HS-27A (cell line): ENCODE measurements at places on chromosomes 1 and 21.

DNA sequence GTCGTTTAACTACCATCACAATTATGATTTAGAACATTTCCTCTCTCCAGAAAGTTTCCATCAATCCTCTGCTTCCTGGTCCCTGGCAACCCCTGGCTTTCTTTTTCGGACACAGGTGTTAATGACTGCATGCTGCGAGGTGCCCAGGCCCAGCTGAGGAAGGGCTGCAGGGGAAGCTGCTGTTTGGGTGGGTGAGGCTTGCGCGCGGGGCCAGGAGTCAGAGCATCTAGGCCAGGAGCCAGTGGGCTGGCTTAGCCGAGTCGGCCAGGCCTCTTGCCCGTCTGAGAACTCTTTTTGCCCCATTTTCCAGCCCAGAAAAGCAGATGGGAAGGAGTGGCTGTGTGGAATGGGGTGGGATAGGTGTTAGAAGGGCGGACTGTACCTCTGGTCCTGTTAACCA, 51.5 kb downstream of the NAV1 start:
- DNase-seq, result no peak

DNA sequence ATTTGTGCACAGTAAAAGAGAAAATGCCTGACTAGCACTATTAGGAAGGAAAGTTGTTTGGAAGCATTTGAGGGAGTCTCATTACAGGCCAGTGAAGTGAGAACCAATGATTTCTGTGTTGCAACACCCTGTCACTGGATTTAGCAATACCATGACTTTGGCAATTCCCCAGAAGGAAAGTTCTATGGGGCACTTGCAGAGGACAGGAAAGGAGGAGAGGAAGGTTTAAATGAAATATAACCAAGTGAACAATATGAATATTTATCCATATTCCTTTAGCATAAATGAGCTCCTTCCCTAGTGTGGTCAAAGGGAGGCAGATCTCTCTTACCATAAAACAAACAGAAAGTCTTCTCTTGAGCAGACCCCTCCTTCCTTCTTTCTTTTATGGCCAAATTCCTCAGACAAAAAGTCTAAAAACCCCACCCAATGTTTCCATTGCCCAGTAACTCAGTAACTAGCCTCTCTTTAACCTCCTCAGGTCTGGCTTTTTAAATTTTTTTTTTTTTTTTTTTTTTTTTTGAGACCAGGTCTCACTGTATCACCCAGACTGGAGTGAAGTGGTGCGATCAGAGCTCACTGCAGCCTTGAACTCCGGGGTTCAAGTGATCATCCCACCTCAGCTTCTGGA, 5.5 kb downstream of the TLR5 start:
- no peak for DNase-seq

DNA sequence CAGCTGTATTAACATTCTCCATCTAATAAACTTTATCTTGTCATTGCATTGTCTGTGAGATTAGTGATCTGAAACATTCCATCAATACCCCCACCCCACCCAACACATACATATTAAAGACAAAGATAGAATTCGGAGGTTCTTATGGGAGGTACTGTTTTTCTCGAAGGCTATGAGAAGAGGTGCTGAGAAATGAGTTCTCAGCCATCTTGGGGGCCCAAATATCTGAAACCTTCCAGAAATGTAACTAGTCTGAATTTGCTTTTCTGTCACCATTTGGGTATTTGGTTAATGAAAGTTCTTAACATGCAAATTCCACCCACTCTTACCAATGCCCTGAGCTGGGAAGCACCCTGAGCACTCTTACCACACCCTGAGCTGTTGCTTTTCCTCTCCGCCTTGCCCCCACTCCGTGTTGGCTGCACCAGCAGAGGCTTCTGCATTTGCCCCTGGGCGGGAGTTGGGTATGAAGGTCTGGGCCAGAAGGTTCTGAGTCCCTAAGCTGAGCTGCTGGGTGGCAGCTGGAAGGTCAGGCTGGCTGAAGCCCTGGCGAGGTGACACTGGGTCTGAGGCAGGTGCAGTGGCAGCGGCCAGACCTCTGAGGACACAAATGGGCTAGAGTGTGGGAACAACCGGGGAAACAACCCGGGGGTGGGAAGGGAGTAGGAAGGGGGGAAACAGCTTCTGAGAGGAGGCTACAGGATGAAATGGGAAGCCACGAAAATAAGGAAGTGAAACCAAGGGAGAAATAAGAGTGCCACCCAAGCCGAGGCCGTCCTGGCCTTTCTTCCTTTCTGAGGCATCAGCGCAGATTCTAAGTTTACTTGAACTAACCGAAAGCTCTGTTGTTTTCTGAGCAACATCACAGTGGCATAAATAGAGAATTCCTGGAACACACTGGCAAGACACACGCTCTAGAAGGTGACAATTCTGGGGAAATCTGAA, 26.3 kb upstream of the IER5 start:
- DNase-seq, result no peak

- no peak for DNase-seq
Measured at GRCh38 chr1:101216623-101217022, 20.2 kb upstream of the S1PR1 start.

DNA sequence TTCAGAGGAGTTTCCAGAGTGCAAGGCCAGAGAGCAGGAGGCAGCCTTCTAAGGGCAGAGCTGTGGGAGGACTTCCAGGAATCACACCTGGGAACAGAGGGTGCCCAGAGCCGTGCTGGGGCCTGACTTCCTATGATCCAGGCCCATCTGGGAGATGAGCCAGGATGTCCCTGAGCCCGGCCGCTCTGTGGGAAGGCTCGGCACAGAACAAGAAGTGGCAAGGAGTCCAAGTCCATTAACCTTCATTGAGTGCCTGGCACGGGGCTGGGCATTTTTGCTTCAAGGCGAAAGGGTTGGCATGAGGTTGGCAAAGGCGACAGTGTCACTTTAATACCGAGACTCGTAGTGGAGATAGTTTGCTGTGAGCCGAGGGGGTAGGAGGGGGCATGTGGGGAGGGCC, 18.2 kb downstream of the TMEM201 start:
- no peak for DNase-seq

DNA sequence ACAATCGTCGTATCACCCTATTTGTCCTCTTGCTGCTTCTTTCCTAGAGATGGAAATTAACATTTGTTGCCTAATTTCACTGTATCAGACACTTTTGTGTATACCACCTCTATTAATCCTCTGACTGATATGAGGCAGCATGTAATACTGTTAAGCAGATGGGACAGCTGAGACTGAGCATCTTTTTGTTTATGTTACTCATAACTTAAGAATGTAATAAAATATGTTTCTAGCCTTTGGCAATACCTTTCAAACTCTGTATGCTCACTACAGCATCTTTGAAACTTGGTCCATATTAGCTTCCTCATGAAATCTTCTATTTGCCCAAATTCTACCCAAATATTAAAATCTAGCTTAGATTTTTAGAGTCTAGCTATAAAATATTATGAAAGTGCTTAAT, 2.3 kb downstream of the OR14K1 start:
- no peak for DNase-seq

- no peak for DNase-seq
Measured at GRCh38 chr1:16474166-16474800, 33.8 kb downstream of the NECAP2 start.

GRCh38 chr1:43912607-43913006, 21.0 kb upstream of the ARTN start:
- DNase-seq, result peak; percentile 26

DNA sequence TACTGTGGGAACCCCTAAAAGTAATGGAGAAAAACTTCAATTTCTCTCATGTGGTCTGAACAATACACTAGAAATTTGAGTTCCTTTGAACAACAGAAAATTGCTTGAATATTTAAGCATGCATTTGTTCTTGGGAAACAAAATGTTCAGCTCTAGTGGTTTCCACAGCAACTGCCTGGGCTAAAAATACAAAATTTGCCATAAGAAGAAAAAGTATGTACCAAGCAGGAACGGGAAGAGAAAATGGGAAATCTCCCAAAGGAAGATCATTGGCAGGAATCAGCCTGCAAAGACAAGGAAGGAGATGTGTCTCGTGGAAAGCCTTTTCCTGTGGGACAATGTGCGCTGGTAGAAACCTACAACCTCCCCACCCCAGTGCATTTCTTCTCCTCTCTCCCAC, 119.0 kb upstream of the DPT start:
- no peak for DNase-seq

DNA sequence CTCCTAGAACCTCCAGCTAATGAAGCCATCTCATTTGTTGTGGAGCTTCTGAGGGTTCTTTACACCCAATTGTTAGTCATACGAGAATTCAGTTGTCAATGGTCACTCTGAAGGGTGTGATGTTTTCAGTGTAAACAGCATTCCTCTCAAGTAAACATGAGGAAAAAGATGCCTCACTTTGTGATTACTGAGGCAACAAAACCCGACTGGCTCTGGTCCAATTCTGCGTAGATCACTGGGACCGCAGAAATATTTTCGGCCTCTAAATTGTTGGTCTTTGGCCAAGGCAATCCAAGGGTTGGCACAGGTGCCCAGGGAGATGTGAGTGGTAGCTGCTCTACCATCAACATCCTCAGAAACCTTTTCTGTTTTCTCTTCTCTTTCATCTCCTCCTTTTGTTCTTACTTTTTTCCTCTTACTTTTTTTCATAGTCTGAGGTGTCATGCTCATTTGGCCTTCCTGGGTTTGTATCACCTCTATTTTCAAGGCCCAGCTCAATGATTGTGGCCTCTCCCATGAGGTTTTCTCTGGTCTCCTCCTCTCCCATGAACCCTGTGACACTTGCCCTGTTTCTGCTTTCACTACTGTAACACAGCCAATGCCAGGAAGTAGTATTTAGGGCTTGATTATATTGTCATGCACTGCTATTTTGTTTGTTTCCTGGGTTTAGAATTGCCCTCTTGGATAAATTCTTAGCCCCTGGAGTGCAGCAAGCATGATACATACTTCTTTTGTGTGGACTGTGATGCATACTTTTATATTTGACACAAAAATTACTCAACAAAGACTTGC, 221.9 kb downstream of the TNR start:
- DNase-seq, result no peak
